ENCODE measurements at places on chromosomes 12 and 14.

DNA sequence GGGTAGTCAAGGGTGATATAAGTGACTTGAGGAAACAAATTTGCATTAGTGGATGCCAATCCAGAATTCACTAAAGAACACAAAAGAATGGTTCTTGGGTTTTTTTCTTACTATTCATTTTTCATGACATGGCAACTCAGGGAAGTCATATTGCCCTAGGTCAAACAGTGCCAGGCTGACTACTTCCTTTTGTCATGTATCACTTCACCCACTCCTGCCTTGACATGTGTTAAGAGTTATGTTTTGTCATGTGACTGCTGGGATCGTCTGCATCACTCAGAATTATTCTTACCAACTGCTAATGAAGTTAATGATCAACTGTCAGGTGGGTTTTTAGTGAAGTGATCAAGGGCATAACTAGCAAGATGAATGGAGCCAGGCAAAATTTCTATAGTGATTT lies 74.2 kb downstream of the PRORP start:
- DNase-seq, result no peak

DNA sequence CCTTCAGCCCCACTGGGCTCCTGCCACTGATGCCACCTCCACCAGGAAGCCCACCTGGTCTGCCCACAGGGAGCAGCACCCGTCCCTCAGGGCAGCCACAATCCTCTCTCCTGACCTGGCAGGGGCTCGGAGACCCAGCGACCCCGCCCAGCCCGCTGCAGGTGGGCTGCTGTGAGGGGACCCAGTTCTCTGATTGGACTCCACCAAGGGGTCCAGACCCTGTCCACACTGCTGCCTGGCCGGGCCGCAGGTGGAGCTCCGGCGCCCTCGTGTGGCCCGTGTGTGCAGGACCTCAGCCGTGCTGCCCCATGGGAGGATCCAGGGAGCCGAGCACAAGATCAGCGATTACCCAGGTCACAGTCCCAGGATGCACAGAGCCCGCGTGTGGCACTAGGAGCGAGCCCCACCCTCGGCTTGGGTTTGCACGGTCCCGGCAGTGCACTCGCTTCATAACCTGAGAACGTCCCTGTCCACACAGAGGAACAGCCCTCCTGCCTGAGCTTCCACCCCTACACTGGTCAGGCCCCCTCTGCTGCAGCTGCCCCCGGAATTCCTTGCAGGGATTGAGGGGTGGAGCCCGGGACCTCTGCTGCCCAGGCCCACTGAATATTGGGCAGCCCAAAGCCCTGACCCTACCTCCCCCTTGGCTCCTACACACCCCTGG lies 35.4 kb upstream of the TMEM179 start:
- DNase-seq, result peak; percentile 40

DNA sequence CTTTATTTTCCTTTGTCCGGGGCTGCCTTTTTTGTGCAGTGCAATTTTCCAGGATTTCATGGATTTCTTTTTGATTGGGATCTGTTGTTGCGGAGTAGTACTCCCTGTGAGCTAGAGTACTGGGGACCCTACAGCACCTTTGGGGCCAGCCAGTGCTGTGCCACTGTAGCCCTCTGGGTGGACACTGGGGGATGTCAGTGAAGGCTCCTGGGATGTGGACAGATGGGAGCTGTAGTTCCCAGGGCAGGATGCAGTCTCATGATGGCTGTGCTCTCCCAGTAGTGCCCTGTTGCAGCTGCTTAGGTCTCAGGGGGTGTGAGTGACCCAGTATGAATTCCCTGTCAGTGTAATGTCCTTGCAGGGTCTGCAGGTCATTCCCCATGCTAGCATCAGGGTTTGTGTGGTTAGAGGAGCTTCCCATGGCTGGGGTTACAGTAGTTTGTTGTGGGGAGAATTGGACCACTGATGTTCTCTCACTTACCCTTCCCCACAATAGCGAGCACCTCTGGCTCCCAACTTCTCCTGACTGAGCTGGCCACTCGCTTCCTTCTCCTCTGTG lies 72.2 kb downstream of the BRMS1L start:
- DNase-seq, result no peak

DNA sequence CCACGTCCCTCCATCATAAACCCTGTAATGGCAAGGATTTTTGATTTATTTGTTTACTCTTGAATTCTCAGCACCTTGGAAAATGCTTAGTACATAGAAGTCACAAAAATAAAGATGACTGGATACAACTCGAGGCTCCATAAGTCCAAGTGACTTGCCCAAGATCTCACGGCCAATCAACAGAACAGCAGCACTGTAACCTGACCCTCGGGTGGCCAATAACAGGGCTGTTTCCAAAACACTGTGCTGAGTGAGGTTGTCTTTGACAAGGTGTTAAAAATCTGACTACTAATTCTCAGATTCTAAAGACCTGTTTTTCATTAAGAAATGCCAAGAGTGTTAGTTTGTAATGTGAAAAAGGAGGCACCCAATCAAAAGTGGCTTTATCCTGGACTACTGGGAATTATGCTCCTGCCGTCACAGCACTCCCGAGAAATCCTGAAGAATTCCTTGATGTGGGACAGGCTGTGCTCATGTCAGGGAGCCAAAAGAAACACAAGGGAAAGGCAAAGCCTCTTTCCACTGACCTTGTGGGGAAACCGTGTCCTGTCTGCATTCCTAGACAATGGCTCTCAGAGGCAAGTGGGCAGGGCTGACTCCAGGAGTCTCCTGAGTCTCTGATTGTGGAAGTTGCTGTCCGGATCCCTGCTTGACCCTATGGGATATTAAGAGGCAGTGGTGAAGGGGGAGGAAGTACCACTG lies 204.7 kb upstream of the PELI2 start:
- DNase-seq, result peak; percentile 41

- DNase-seq, result no peak
Observed at GRCh38 chr14:52129721-52130120, 60.9 kb upstream of the NID2 start.

DNA sequence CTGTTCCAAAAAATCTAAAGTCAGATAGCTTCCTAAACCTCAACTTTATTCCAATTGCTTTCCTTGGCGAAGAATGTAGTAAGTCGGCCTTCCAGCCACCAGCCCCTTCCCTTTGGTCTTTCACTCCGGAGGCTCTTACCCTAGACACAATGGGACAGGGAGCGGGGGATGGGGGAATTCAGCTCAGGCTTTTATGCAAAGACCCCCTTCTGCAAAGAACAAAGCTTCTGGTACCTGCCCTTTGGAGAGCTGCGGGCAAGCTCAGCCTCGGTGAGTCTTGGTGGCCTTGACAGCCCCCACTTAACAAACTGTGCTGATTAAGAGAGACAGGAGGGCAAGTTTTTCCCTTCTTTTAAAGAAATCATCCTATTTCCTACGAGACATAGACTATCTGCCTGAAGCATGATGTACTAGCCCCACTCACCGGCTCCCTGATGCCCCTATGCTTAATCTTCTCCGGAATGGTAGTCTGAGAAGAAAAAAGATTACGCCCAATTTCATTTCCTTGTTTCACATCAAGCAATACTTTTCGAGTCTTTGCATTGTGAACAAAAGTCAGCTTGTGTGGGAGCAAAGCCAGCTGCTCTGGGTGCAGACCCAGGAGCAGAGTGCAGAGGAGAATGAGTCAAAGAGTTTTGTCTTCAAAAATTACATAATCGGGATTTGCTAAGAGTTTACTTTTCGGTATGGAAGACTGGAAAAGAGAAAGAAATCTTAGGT lies 1.5 kb upstream of the NANOG start:
- peak; percentile 53 for DNase-seq
